Activated CD8-positive, alpha-beta memory T cell treated with anti-CD3 and anti-CD28 coated beads, Interleukin-2, amount 50 U/mL, for 48 hours (primary cell): ENCODE measurements at places on chromosomes 6 and 20.

GRCh38 chr6:79818471-79818870 is 128.9 kb downstream of the ELOVL4 start:
- no peak for DNase-seq

- no peak for DNase-seq
These were observed 73.3 kb upstream of the CENPW start for GRCh38 chr6:126266664-126267063.

DNA sequence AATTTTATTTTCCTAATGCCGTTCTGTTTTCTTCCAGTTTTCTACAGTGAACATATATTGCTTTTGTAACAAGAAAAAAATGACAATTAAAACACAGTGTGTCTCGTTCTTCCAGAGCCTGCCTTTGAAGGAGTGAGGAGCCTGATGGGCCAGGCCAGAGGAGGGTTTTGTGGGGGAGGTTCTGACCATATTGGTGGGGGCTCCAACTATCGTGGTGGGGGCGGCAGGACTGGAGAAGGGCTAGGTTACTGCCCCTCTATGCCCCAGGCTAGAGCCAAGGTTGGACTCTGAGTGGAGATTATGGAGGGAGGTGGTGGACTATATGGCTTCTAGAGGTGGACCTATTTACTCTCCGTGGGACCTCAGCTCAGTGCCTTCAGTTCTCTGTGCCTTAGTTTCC is 24.0 kb downstream of the DLGAP4 start:
- no peak for DNase-seq

DNA sequence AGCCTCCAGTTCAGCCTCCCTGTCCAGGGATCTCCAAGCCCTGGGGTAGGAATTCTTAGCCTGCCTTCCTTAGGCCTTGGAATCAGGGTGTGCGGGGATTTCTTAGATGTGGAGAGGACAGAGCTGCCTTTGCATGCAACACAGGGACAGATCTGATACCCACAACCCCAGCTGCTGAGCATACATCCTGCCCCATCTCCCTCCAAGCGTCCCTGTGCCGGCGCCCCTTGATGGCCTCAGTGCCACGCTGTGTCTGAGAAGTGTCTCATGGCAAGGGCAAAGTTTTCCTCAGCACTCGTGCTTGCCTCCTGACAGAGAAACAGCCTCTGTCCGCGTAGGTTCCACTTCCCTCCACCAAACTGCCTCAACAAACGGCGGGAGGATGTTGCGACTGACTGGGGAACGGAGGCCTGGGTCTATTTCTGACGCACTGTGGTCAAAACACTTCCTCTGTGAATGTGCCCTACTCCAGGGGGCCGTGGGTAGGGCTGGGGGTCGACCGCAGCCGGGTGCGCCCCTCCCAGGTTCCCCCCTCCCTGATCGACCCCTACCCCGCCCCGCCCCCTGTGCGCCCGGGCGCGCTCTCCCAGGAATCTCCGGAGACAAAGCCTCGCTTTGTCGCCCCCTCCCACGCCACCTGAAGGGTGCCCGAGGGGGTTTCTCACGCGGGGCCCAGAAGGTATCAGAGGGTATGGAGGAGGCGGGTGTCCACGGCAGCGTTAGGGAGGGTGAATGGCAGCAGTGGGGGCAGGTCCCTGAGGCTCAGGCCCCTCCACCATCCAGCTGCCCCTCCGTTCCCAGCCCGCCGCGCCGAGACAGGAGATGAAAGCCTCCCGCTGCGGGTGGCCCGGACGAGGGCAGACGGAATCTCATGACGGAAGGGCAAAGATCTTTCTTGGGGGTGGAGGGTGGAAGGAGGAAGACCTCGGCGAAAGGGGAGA is 806 bp downstream of the MICAL1 start:
- DNase-seq: peak; percentile 79

DNA sequence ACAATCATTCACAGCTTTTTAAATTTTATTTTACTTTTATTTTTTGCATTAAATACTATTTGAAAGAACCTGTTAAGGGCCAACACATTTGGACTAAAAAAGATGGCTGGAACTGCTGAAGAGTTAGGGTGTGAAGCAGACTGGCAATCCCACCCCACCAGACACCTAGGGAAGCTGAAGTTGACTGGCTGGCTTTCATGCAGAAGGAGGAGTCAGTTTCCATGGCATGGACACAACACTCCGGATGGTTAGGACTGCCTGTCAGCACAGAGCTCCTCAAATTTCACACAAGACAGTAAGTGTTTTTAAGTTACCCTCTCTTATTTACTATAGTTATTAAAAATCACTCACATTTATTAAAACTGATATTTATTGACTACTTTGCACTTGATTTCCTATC is at the start of gene ANKRD66:
TSS of gene ANKRD66 (plus strand) at position 238 of the 400 bp plus-strand sequence. CDS start 5,016 bp downstream, outside the sequence.
- no peak for DNase-seq

DNA sequence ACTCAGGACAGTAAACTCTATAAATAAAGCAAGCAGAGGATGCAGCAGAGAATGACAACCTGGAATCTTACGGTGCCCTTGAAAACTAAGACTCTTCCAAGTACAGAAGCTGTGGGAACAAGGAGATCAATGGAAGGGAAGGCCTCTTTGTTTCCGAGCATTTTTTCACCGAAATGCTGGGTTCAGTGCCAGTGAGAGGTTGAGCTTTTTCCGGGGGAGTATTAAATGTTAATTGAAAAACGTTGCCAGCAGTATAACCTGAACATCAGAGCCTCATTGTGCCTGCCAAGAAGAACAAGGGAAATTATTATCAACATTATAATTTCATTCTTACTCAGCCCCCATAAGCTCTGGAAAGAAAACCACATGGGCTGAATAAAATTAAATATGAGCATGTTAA is 17.5 kb downstream of the OPRM1 start:
- no peak for DNase-seq

DNA sequence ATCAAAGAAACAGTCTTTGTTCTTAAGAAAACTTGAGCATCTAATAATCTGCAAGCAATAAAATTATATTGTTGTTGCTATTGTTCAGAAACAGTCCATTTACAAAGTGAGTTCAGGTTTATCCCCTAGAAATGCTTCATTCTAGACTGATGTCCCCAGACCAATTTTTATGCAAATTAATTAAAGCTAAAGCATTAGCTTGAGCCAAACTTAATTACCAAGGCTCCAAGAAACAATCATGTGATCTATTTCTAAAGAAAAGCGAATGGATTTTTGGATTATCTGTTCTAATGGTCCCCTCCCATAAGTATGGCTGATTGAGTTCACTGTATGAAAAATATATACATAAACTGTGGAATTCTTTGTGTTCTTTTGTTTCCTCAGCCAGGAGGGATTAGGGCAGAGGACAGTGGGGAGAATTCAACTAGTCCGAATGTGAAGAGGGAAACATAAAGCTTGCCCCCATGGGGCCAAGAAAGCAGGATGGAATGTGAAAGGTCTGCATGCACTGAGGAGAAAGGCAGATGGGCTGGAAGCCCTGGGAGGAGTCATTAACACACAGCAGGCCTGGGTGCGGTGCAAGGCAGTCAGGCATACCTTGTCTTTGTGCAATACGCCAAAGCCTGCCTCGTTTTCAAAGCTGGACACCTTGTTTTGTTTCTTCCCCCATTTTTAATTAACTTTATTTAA is 597.1 kb downstream of the KIF16B start:
- DNase-seq: no peak

- no peak for DNase-seq
These were observed 15.0 kb downstream of the DLGAP4 start for GRCh38 chr20:36320898-36321695.

GRCh38 chr6:160279850-160280249 is 21.2 kb upstream of the SLC22A2 start:
- DNase-seq: no peak

GRCh38 chr6:34189806-34190503 is 44.1 kb upstream of the GRM4 start:
- DNase-seq: peak; percentile 65

DNA sequence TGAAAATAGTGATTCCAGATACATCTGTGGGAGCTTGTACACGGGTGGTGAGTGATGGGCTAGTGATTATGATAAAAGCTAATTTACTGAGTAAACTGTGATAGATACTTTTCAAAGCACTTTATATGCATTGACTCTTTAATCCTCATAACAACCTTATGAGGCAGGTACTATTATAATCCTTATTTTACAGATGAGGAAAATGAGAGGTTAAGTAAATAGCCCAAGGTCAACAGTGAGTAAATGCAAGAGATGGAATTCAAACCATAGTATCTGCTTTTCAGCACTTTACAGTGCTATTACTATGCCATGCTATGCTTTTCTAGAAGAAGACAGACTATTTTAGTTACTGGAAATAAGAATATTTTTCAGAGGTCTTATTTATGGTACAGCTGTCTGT is 320.9 kb upstream of the CITED2 start:
- no peak for DNase-seq

- no peak for DNase-seq
These were observed 303.2 kb downstream of the PREX1 start for GRCh38 chr20:48524582-48524981.

DNA sequence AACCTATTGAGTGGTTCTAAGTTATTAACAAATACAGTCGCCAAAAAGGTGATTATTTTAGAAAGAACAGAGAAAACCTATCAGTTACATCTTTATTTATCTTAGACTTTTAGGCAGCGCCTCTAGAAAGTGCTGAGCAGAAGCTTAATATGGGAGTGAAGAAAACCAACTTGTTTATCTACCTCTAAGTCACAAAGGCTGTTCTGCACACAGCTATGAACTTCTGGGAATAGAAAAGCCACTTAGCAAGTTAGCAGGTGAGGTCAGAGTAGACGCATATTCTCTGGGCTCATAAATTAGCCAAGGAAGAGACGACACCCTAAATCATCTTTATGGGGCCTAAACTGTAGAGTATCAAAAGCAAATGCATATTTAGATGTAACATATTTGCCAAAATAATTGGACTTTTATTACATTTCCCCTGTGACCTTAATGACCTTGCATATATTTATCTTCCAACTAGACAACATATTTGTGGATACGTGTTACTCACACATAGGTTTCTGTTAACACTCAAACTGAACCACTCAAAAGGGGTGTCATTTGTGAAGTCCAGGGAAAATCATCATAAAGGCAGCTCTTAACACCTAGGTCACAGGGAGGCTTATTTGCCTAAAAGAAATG is 267.1 kb downstream of the ADGB start:
- DNase-seq: no peak

DNA sequence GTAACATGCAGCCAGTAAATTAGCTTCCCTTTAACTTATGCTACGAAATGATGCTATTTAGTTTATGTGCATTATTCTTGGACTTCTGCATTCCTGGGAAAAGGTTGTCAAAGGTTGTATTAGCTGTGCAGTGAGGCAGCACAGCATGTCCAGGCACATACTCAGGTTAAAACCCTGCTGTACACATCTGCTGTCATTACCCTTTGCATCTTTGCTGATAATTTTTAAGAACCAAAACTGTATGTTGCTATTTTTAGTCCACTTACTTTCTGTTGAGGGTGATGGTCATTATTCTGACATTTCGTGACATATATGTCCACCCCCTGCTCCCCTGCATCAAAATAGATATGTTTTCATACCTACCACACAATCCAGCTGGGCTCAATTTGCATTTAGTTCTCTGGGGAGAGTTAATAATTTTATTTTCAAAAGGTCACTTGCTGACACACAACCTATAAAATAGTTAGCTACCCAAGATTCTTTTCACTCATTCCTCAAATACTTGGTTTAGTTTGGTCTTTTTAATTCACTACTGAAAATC is 142.5 kb upstream of the SPACA1 start:
- no peak for DNase-seq
